Activated naive CD8-positive, alpha-beta T cell treated with anti-CD3 and anti-CD28 coated beads, Interleukin-2, amount 10 ng/mL, durations not matched to agents 7 days and 5 days (primary cell): ENCODE measurements at places on chromosomes 13 and 19. TPM values are rescaled to one million over a fixed set of nuclear protein-coding genes. Genes with fewer than 3 reads are reported as not detected.

The ELAVL3 gene
- total RNA-seq, result not detected

The ZNF737 gene
- total RNA-seq, result 33.8 TPM

The IFNL1 gene
- total RNA-seq, result not detected

The ZNF8 gene
- total RNA-seq, result 8.6 TPM

The ADGRE3 gene
- not detected for total RNA-seq

The ZNF776 gene
- 29.0 TPM for total RNA-seq

The TMEM221 gene
- not detected for total RNA-seq

The CLEC4M gene
- not detected for total RNA-seq

The KLHL1 gene
- total RNA-seq, result not detected

The TNFSF9 gene
- total RNA-seq, result 3.7 TPM

The VSTM2B gene
- not detected for total RNA-seq

The TMEM59L gene
- total RNA-seq, result 0.19 TPM

The DAND5 gene
- total RNA-seq, result not detected

The KLK4 gene
- total RNA-seq, result not detected

The ZNF497 gene
- total RNA-seq, result 2.1 TPM

The FPR2 gene
- not detected for total RNA-seq

The DCUN1D2 gene
- total RNA-seq, result 26.3 TPM

The MYH14 gene
- total RNA-seq, result not detected

The ACTMAP gene
- 15.6 TPM for total RNA-seq

The NKG7 gene
- 263 TPM for total RNA-seq

The GNA15 gene
- total RNA-seq, result 17.9 TPM

The SKA3 gene
- total RNA-seq, result 26.1 TPM

The GPR12 gene
- not detected for total RNA-seq

The GPR183 gene
- 36.4 TPM for total RNA-seq

The ZNF441 gene
- 15.0 TPM for total RNA-seq

The LRCH1 gene
- total RNA-seq, result 18.5 TPM

The TMPRSS9 gene
- not detected for total RNA-seq

The C19orf85 gene
- total RNA-seq, result not detected

The KLK8 gene
- total RNA-seq, result not detected

The MISP gene
- not detected for total RNA-seq

The TTC9B gene
- total RNA-seq, result not detected

The STARD13 gene
- total RNA-seq, result 0.17 TPM

The LGALS7B gene
- total RNA-seq, result not detected

The ZNF177 gene
- 2.4 TPM for total RNA-seq

The WDR88 gene
- total RNA-seq, result not detected

The COMP gene
- not detected for total RNA-seq

The SHISA7 gene
- not detected for total RNA-seq

The ADGRE1 gene
- total RNA-seq, result 1.0 TPM

The IER2 gene
- total RNA-seq, result 178 TPM

The SGCG gene
- not detected for total RNA-seq

The MAB21L1 gene
- total RNA-seq, result 0.09 TPM

The CEBPA gene
- total RNA-seq, result 1.9 TPM

The LRRC63 gene
- 1.6 TPM for total RNA-seq

The ZNF730 gene
- total RNA-seq, result 1.6 TPM

The CEACAM21 gene
- 75.5 TPM for total RNA-seq

The NLRP4 gene
- not detected for total RNA-seq

The PTH2 gene
- total RNA-seq, result not detected

The B3GNT8 gene
- 2.2 TPM for total RNA-seq

The TSKS gene
- total RNA-seq, result 2.4 TPM

The ZNF414 gene
- total RNA-seq, result 38.2 TPM

The TBXA2R gene
- 1.7 TPM for total RNA-seq

The ZFP28 gene
- total RNA-seq, result 12.2 TPM

The C2CD4C gene
- not detected for total RNA-seq

The ZNF813 gene
- 8.5 TPM for total RNA-seq
